ENCODE measurements at places on chromosomes 4 and X.

DNA sequence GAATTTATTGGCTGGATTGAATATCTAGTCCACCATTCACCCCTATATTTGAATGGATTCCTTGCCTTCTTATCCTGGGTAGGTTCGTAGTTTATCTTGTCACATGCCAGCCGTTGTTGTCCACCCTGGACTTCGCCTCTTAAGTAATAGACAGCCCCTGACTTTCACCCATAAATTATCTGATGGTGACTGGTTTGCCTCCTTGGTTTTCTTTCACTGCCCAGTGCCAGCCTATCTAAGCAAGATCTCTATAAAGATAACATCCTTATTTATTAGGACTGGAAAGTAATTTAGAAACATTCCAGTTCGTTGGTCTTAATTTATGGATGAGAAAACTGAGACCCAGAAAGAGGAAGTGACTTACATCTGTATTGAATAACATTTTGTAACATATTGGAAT is 410.3 kb downstream of the RPA4 start:
- no peak for DNase-seq

DNA sequence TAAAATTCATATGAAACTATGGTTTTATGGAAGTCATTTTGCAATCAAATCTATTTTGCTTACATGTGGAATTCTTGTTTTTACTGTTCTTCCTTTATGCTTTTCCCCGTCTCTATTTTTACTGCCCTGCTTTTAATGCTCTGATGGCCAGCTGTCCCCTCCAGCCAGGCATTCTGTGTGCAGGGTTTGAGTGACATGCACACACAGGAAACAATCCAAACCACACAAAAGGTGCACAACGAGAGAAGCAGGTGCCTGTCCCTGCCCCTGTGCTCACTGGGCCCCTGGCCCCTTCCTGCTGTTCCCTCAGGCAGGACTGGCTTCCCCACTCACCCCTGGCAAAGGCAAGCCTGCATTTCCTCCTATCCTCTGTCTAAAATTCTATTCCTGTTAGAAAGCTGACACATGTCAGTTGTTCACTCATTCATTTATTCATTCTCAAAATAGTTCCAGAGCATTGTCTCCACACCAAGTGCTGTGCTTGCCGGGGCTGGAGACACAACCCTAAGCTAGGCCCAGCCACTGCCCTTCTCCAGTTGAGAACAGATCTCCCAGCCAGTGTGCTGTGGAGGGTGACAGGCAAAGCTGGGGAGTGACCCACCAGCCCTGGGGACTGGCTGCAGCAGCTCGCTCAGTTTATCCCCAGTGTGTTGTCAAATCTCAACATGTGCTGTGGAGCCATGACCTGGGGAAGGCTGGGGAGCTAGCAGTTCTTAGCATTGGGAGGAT is 346.3 kb downstream of the FBXW7 start:
- no peak for DNase-seq

DNA sequence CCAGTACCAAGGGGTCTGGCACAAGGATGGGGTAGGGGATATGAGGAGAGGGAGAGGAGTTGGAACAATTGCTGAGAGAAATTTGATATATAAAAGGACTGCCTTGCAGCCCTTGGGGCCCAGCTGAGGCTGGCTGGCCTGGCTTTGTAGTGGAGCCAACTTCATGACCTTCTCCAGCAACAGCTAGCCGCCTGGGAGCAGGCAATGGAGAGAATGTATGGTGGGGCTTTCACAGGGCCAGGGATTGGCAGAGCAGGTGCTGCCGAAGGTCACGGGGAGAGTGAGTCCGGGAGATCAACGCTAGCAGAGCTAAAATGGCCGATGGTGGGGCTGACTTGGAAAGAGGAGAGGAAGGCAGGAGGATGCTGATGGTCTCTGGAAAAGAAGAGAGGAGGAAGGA is 120.4 kb upstream of the SMIM10 start:
- no peak for DNase-seq

DNA sequence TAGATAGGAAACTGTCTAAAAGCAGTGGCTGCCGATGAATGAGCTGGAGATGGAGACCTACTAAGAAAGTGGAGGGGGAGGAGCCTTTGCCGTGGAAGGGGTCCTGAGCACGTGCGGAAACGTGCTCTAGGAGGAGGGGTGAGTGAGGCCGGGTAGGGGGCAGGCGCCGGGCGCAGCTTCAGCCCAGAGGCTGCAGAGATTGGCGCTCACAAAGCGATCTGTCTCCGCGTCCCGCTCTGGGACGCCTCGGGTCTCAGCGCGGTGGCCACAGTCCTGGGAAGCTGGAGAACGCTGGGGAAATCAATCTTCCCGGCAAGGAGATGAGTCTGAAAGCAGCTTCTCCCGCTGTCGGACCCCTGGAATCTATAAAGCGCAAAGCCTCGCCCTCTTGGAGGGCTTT is 444 bp upstream of the ARHGAP6 start:
- DNase-seq = no peak

- DNase-seq = peak; percentile 72
Observed at GRCh38 chrX:40174001-40174853, 76.5 kb upstream of the BCOR start.

- DNase-seq = no peak
Observed at GRCh38 chrX:45743906-45744625, 543.4 kb upstream of the DIPK2B start.

DNA sequence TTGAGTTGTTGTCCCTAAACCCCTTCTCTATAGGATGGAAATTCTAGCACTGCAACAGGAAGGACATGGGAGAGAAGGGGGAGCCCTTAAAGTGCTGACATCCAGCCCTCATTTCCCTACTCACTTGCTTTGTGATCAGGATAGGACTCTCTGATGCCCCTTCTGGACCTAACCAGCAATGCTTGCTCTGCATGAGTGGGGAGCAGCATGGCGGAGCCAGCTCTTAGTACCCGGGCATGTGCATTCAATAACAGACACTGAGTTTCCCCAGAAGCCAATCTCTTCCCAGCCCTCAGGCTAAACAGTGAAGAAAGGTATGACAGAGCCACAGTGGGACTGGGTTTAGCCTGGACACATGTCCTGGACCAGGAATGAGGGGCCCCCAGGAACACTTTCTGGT is 14.0 kb downstream of the SOD3 start:
- DNase-seq = no peak

Data from activated naive CD4-positive, alpha-beta T cell treated with anti-CD3 and anti-CD28 coated beads, Interleukin-2, amount 50 U/mL, for 16 hours (primary cell).